Activated CD4-positive, alpha-beta T cell treated with anti-CD3 and anti-CD28 coated beads for 24 hours (primary cell): ENCODE measurements at places on chromosomes 7 and 10.

- DNase-seq, result no peak
Observed at GRCh38 chr7:66687186-66687585, 53.3 kb upstream of the RABGEF1 start.

- DNase-seq, result no peak
Observed at GRCh38 chr10:97131666-97132065, 54.1 kb downstream of the SLIT1 start.

DNA sequence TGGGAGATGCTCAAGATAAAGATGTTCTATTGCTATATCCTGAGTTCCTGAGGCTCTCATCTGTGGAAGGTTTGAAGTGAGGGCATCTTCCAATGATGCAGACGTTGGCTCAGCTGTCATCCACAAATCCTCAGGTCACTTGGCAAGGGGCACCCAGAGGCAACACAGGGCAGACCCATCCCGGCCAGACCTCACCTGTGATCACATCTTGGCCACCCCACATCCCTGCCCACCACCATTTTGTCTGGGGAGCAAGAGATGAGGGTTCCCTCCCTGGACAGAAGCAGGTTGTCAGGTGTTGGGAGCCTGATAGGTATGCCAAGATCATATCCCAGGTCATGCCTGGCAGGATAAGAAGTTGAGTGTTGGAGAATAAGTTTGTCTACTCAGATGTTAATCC is 918.2 kb upstream of the ZNF722 start:
- no peak for DNase-seq

DNA sequence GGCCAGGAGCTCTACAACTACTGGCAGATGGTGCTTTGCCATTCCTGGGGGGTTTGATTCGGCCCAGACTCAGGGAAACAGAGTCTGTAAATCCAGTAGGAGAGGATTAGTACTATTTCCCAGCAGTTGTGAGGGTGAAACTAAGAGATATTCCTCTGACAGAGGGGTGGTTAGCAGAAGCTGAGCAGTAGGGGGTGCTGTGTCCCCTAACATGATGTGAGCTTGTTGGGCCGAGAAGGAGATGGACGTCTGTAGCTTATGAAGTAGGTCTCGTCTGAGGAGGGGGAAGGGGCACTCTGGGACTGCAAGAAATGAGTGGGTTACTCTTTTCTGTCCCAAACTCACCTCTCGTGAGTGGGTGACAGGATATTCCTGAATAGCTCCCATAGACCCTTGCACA is 179.2 kb upstream of the MBL2 start:
- no peak for DNase-seq

GRCh38 chr10:90174531-90174930 is 473.1 kb downstream of the KIF20B start:
- no peak for DNase-seq

- no peak for DNase-seq
Observed at GRCh38 chr10:99374972-99375371, 45.8 kb downstream of the CNNM1 start.
